ENCODE measurements at places on chromosomes 3 and 15. TPM values are rescaled to one million over a fixed set of nuclear protein-coding genes. Genes with fewer than 3 reads are reported as not detected.

- DNase-seq: no peak
Measured at GRCh38 chr3:164852866-164853265, 225.4 kb downstream of the SI start.

Gene PLA1A
- 1.6 TPM for total RNA-seq

DNA sequence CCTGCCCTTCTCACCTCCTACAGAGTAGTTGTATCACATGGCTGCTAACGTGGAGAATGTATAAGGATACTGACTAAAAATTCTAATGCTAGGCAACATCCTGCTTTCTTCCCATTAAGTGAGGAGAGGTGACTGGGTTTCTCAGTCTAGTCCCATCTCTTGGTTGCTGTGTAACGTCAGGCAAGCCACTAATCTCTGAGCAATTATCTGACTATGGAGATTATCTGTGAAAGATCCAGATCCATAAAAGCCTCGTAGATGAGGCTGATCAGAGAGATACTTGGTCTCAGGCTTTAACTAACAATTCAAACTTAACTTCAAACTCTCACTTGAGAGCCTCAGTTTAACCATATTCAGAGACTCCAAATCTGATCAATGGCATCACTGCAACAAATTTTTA lies 4.7 kb upstream of the RPS17 start:
- DNase-seq: no peak

GRCh38 chr3:106822204-106822603 lies 555.0 kb upstream of the CCDC54 start:
- no peak for DNase-seq

Gene CCK
- total RNA-seq: 17.7 TPM

- DNase-seq: no peak
Measured at GRCh38 chr15:65631503-65631902, 9.8 kb downstream of the SLC24A1 start.

GRCh38 chr15:60835974-60836373 lies 357.0 kb upstream of the ICE2 start:
- no peak for DNase-seq

- DNase-seq: no peak
Measured at GRCh38 chr3:17065881-17066280, 181.1 kb downstream of the PLCL2 start.

DNA sequence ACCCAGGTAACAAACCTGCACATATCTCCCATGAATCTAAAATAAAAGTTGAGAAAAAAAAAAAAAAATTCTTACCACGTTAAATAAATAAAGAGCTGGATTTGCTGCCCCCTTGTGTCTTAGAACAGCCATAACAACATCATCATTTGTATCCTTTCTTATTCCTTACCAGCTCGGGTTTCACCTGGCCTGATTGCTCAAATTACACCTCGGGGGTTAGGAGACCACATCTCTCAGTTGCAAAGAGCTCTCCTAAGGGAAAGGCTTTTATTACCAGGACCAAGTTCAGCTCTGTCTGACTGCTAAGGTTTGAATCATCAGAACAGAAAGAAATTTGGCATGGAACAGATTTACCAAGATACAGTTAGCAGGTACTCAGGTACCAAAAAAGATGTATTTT lies 25.8 kb upstream of the RPL39L start:
- no peak for DNase-seq

Gene USP50
- not detected for total RNA-seq
